ENCODE measurements at places on chromosomes 4 and X.

DNA sequence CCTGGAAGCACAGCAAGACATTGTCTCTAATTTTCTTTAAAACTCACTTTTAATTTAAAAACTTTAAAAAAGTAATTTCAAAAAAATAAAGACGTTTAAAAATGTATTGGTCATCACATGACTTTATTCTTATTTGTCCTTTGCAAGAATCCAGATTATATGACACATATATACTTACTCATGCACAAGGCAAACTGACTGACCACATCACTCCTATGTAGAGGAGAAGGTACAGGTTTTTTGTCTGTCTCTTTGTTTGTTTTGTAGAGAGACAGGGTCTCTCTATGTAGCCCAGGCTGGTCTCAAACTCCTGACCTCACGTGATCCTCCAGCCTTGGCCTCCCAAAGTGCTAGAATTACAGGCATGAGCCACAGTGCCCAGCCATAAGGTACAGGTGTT lies 28.6 kb downstream of the MAML3 start:
- DNase-seq: no peak

- DNase-seq: no peak
These were observed 34.5 kb downstream of the PRPS1 start for GRCh38 chrX:107662824-107663223.

DNA sequence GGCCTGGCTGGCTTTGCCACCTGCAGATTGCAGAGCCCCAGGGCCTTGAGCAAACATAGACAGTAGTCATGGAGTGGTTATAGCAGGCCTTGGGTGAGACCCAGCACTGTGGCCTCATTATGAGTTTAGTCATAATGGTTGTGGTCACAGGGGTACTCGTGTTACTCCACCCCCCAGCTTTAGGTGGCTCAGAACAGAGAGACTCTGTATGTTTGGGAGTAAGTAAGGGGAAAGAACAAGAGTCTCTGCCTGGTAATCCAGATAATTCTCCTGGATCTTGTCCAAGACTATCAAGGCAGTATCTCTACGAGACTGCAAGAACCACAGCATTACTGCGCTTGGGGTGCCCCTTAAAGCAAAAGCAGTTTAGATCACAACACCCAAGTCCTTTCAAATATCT lies 62.3 kb upstream of the SCRG1 start:
- no peak for DNase-seq

- DNase-seq: no peak
These were observed 6.6 kb upstream of the FGF5 start for GRCh38 chr4:80259817-80260216.

- peak; percentile 19 for DNase-seq
These were observed 1.0 kb downstream of the PGRMC2 start for GRCh38 chr4:128286474-128287058.

GRCh38 chrX:78753571-78753970 lies 6.1 kb downstream of the LPAR4 start:
- DNase-seq: no peak

DNA sequence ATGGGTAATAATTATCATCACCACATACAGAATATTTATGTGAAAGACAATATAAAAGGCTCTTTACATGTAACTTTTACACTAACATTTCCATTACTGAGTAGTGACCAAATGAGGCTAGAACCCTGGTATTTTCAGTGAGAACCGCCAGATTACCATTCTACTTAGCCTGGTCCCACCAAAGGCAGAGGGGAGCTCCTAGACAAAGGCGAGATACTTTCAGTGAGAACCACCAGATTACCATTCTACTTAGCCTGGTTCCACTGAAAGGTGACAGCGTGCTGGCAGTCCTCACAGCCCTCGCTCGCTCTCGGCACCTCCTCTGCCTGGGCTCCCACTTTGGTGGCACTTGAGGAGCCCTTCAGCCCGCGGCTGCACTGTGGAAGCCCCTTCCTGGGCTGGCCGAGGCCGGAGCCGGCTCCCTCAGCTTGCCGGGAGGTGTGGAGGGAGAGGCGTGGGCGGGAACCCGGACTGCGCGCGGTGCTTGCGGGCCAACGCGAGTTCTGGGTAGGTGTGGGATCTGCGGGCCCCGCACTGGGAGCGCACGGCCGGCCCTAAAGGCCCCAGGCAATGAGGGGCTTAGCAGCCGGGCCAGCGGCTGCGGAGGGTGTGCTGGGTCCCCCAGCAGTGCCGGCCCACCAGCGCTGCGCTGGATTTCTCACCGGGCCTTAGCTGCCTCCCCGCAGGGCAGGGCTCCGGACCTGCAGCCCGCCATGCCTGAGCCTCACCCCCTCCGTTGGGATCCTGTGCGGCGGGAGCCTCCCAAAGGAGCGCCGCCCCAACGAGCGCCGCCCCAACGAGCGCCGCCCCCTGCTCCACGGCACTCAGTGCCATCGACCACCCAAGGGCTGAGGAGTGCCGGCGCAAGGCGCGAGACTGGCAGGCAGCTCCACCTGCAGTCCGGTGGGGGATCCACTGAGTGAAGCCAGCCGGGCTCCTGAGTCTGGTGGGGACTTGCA lies 1276.1 kb downstream of the PCDH7 start:
- no peak for DNase-seq

DNA sequence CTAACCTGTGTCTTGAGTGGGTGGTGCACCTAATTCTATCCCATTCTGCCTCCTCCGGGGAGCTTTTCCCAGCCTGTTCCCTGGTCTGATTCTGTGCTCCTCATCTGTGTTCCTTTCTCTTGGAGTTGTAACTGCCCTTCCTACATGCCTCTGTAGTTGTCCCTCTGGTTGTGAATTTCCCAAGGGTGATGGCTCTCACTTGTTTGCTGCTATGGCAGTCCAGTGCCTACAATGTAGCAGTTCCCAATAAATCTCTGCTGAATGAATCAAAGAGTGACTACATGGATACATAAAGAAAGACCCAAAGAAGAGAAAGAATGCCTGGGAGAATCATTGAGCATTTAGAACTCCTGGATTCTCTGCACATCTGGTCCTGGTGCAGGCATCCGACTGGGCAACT lies 141.6 kb downstream of the HS3ST1 start:
- no peak for DNase-seq

DNA sequence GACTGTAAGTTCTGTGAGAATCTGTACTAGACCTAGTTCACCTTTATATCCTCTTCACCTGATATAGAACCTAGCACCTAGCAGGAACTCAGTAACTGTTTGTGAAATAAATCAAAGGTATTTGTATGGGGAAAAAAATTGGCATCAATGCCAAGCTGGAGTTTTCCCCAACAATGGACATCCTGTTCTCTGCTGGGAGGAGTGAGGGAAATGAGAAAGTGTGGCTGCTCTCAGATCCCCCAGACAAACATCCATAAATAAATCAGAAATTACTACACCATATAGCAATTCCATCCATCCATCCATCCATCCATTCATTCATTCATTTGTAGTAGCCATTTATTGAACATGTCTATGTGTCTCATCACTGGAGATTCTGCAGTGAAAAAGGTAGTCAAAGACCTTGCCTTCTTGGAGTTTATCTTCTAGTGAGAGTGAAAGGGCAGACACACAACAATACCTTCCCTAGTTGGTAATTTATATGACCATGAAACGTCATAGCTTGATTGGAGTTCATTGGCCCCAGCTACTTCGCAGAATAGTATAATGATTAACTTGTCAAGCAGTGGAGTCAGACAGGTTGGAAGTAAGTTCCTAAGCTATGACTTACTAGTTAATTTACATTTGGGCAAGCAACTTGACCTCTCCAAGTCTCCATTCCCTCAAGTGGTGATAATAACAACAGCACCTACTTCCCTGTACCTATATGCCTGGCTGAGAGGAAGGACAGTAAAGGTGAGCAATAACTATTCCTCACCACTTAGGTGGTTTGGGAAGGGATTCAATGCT lies 98.7 kb upstream of the KIT start:
- no peak for DNase-seq

DNA sequence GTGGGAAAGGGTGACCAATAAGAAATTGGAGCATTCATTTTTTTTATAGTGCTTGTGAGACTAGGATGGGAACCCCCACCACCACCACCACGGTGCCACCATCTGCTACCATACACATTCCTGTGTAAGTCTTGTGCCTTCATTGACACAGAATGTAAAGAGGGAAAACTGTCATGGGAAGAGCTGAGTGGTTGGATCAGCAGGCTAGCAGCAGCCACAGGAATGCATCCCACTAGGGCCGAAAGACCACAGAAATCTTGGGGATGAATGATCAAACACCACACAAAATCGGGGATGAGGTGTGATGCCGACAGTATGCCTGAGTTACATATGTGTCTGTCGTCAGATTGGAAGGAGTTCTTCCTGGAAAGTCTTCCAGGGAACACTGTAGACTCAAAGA lies 69.2 kb downstream of the SRPX start:
- DNase-seq: no peak

DNA sequence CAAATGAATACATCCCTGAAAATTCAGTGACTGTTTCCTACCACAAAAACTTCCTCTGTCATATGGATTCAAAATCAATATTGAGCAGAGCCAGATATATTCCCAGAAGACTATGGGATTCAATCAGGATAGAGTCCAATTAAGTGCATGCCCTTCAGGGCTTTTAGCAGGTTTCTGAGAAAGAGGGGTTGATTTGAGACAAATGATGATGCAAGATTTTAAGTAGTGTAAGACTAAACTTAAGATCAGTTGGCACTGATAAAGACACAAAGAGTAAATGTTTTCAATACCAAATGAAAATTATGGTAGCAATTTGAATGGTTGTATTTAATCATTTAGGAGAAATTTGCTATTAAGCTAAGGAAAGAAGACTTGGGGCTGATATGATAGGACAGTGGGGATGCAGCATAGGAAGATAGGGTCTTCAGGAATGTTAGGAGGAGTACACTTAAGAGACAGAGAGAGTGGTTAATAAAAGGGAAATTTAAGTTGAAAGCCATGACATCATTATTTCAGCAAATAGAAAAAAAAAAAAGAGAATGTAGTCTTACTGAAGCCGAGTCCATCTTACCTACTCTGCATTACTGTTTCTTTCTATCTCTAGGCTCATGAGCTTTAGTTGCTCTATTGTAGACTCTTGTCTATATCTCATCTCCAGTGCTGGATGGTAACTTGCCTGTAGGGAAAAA lies 32.0 kb upstream of the XK start:
- DNase-seq: no peak

GRCh38 chrX:11533199-11533651 lies 132.5 kb downstream of the ARHGAP6 start:
- peak; percentile 84 for DNase-seq

- no peak for DNase-seq
These were observed 21.4 kb upstream of the ANXA10 start for GRCh38 chr4:168070903-168071302.

- DNase-seq: no peak
These were observed 168.1 kb upstream of the SLC7A11 start for GRCh38 chr4:138410266-138410665.

GRCh38 chrX:9638871-9639270 lies 126.8 kb downstream of the GPR143 start:
- no peak for DNase-seq

DNA sequence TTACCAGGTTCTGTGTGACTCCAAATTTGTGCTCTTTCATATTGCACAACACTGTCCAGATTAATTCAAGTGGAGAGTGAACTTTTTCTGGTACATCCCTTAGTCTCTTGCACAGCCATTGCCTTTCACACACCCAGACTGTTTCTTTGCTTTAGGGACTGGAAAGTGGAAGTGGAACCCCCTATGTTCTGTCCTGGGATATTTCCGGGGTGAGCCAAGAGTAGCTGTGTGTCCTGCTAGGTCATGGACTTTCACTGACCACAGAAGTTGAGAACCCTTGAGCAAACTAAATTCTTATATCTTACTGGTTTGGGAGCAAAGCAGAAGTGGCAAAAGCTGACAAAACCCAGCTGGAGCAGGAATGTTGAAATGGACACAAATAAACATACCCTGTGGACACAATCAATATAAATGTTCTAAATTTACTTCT lies 10.3 kb upstream of the VSIG4 start:
- no peak for DNase-seq

DNA sequence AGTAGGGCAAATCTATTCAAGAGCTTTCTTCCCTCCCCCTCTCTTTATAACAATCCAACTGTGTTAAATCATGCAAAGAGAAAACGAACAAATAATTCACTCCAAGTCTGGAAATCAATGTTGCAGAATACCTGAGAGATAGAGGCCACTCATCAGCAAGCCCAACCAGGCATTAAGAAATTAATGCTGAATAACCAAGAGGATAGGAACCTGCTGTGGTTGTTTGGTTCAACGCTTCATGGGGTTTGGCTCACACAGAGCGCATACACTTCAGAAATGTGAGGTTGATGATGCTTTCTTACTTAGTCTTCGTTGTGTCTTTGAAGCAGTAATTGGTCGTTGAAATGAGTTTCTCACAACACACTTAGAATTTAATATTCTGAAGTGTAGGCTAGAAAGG lies 1540.0 kb upstream of the PABPC4L start:
- no peak for DNase-seq

- peak; percentile 22 for DNase-seq
These were observed 103.0 kb downstream of the SORCS2 start for GRCh38 chr4:7295197-7295910.

GRCh38 chr4:53591372-53591892 lies at the start of gene LNX1:
Gene LNX1 (minus strand): TSS chr4:53591486. CDS start chr4:53574002, 17,484 bp downstream.
- DNase-seq: peak; percentile 97

DNA sequence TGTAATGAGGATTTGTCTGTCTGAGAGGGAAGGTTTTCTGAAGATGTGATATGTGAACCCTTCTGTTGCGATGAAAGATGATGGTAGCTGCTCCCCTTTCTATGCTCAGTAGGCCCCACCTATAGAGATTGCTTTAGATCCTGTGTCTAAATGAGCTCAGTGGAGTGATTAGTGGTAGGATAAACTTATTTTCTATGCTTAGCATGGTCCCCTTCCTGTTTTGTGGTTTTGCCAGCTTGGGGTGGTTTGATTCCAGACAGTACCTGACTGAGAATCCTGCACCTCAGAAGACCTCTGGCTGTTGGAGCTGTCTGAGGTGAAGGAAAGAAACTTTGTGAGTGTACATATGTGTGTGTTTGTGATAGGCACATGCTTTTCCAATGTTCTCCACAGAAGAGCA lies 17.7 kb downstream of the MSN start:
- DNase-seq: no peak

- peak; percentile 40 for DNase-seq
These were observed at the start of gene GRID2 for GRCh38 chr4:92303621-92304027. Gene GRID2 (plus strand): TSS chr4:92303966.

- DNase-seq: no peak
These were observed 73.3 kb downstream of the FIP1L1 start for GRCh38 chr4:53450773-53451172.

DNA sequence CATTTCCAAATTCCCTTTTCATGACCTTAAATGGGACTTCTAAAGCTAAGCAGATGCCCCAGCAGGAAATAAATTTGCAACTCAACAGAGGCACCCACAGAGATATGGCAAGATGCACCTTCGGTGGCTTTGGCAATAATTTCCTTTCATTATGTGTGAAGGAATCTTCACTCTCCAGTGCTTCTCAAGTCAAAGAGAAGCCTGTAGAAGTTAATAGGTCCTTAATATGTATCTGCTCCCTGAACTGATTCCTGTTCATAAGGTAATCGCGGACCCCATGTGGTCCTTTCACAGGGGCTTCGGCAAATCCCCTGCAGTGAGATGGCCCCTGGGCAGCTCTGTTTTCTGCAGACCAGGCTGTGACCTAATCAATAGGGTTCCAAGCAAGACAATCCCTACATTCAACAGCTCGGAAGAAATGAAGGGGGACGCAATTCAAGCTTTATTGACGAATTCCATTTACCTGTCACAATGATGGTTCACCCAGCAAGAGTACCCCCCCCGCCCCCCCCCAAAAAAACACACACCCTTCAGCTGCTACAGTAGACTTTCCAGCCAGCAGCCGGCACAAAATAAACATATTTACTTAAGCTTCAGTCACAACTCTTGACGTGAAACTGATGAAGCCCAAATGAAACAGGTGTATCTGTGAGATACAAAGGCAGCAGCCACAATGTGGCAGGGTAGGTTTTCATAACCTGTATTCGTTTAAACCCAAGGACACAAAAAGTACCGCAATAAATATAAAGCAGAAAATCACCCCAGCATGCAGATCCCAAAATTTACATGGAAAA lies 35.3 kb downstream of the FAT1 start:
- no peak for DNase-seq
